ENCODE measurements at places on chromosomes 5 and 9.

GRCh38 chr5:58786035-58786434, 203.2 kb downstream of the RAB3C start:
- no peak for DNase-seq

GRCh38 chr5:146368137-146368536, 29.5 kb downstream of the POU4F3 start:
- no peak for DNase-seq

DNA sequence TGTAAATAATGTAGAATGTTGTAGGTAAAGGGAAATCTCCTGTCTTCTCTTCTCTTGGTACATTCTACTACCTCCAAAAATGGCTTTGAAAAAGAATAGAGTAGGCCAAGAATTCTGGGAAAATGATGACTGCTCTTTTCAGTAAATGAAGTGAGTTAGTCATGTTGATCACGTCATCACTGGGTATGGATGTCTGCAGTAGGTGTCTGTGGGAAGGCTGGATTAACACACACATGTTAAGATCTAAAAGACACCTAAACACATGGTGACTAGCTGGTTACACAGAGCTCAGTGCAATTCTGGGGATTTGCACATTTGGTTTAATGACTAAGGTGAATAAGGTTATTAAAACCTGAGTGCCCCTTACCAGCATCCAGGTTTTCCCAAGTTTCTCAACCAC, 161.5 kb downstream of the CEP120 start:
- no peak for DNase-seq

DNA sequence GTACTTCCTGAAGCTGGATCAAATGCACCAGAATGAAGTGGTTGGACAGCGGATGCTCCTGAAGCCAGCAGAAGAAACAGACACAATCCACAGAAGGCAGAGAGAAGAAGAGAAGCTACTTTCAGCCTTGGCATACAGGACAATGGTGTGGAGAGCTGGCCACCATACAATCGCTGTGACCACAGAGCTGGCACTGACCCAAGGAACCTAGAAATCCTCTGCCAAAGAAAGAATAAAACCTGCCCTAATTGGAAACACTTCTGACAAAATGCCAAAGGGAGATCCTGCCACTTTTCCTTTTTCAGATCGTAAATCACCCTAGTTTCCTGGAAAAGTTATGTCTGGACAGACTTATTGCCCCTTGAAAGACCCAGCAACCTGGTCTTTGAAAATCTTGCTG, 77.8 kb downstream of the BAAT start:
- no peak for DNase-seq

DNA sequence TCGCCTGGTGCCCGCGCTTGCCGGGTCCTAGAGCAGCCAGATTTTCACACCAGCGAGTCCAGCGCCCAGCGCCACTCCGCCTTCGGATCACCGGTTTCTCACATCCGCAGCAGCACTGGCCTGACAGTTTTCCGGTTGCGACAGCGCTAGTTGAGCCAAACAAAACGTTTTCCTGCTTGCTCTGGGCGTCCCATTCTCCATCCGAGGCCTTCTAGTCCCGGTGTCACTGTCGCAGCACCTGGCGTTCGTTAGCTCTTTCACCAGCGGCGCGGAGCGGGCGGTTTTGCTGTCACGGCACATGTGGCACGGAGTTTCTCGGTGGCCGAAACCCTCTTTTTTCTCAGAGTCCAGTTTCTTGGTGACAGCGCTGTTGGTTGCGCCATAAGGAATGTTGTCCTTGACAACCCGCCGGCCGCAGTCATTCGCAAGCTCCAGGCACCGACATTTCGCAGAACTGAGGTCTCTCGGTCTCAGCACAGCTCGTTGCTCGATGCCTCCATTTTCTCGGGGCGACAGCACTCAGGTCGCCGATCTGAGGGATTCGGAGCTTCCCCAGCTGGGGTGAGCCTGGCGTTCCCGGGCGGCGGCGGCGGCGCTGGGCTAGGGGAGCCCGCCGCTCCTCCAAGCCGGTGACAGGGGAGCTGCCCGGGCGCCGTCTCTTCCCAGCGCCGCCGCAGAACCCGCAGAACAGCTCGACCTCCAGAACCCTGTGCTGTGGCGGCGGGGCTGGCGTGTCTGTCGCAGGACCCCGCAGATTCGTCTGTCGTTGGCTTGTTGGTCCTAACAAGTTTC, 47.8 kb downstream of the ANXA2R start:
- peak; percentile 52 for DNase-seq

DNA sequence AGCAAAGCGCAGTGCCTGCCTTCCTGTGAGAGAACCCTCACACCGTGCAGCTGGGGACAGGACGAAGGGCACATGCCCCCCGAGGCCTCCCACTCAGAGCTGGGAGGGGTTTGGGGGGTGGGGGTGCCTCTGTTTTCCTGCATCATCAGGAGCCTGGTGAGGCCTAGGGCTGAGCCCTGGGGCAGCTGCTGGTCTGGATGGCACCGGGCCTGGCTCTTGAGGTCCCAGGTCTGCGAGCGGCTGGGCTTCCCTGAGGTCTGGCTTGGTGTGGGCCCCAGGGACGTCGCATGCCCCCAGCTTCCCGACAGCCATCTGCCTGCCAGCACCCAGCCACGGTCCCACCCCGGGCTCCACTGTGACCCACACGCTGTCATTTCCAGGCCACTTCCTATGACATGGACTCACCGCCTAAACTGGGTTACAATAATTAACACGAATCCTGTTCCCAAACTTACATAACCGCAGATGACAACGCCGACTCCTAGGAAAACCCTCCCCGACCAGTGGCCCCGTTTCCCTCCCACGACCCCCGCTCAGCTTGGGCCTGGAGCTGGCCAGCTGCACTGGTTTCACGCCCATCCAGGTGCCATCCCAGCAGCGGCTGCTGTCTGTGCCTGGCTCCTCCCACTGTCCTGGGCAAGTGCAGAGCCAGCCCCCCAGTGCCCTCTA, 8.7 kb downstream of the NACC2 start:
- no peak for DNase-seq

DNA sequence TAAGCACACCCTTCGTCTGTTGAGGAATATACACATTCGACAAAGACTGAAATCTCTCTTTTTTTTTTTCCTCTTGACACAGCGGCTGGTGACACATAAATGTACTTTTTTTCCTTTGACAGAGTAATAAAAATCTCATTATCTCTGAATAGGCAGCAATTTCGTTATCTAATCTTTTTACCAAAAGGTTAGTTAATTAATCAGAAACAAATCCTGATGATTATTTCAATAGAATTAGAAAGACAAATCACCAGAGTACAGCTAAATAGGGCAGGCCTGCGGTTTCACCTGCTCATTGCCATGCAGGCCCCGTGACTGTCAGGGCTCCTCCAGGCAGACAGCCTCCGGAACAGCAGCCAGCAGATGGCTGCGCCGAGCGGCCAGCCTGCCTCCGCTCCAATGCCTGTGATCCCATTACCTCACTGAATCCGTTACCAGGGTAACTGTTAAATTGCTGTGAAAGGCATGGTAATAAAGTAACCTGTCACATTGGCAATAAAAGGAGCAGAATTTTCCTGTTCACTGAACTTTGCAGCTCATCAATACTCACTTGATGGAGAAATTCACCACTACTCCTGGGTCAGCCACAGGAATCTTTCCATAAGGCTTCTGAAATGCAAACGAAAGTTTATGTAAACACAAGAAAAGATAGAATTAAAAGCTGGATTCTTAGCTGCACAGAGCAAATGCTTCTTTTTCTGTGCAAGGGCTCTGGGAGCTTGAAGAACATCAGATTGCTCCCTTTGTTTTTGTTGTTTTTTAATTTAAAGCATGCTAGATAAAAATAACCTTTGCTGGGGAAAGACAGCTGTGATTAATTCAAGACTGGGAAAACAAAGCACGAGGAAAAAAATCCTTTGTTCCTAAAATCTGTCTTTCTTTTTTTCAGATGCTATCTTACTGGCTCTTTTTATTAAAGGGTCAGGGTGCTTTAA, 666.4 kb upstream of the ZNF608 start:
- no peak for DNase-seq

DNA sequence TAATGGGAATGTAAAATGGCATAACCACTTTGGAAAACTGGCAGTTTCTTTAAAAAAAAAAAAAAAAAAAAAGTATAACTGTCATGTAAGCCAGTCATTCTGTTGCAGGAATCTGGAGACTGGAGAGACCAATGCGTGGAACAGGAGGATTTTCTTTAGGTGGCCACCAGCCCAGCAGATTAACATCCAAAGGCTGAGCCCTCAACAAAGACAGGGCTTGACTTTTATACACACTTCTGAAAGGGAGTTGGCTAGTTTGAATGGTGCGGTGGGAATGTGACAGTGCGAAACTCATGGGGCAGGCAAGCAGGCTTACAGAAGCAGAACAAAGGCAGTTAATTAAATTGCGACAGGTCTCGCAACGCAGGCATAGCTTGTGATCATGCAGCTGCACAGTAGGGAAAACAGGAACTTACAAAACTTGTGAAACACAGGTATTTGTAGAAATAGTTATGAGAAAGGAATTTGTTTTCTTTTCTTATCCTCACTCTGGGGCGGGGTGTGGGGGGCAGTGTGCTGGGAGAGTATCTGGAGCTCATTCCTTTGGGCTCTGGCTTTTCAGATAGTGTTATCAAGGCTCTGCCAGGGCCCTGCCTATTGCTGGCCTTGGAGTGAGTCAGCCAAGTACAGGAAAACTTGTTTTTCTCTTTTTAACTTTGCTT, 12.0 kb downstream of the UIMC1 start:
- no peak for DNase-seq

GRCh38 chr5:98464737-98465330, 308.6 kb upstream of the RGMB start:
- no peak for DNase-seq

- no peak for DNase-seq
Observed at GRCh38 chr5:620152-620551, 8.0 kb downstream of the CEP72 start.

- DNase-seq = no peak
Observed at GRCh38 chr5:96439477-96440184, 6.6 kb upstream of the PCSK1 start.

GRCh38 chr5:83436276-83436675, 35.3 kb upstream of the VCAN start:
- DNase-seq = no peak

- no peak for DNase-seq
Observed at GRCh38 chr5:81544351-81545018, 150.6 kb upstream of the ACOT12 start.

DNA sequence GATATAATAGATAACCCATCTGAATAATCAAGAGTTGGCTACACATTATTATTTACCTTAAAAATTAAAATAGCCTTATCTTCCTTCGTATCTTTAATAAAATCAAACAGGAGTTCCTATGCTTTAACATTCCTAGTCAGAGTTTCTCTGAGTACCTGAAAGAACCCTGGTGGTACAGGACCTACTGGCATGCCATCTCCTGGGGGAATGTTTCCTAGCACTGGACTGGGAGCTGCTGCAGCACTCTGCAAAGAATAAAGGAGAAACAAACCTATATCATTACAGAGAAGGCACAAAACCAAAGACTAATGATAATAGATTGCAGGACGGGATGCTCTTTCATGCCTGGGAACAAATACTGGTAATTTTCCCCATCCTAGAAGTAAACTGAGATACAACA, 119.5 kb upstream of the ACOT12 start:
- no peak for DNase-seq

DNA sequence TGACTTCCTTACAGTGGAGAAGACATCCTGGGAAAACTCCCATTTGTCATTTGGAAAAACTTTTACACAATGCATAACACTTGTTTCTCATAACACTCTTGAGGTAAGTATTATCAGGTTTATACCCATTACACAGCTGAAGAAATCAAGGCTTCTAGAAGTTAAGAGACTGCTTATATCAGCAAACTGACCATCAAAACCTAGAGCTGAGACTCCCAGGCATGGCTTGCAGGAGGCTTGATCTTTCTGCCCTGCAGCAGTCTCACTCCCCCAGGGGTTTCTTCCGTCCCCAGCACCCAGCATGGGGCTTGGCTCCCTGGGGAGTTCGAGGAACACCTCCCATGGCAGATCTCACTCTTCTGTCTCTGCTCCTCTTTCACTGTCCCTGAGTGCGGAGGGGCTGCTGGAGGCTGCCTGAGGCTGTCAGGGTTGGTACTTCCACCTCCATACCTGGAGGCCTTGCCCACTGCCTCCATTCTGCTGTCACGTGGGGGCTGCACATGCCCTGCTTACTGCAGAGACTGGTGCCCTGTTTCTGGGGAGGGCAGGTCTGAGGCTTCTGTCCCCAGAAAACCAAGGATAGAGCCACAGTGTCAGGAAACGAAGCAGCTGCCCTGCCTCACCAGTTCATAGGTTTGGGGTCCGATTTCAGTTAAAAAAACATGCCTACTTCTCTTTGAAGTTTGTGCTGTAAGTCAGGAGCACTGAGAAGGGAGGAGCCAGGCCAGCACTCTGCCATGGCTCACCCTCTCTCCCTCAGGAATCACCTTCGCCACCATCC, 202.5 kb downstream of the PAX5 start:
- no peak for DNase-seq

Data from stimulated activated CD8-positive, alpha-beta memory T cell treated with anti-CD3 and anti-CD28 coated beads, Interleukin-4, amount 100 ng/mL, for 1 hour (primary cell).